ENCODE measurements at places on chromosomes 5 and 9.
A peak's percentile ranks its signal among the peaks of the same experiment; 100 is the strongest.

DNA sequence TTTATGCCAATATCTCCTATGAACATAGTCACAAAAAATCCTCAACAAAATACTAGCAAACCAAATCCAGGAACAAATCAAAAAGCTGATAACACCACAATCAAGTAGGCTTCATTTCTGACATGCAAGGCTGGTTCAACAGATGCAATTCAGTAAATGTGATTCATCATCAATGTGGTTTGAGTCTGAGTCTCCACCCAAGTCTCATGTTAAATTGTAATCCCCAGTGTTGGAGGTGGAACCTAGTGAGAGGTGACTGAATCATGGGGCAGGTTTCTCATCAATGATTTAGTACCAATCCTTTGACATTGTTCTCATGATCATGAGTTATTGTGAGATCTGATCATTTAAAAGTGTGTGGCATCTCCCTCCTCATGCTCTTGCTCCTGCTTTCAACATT lies 1072.7 kb downstream of the NR2F1-AS1 start:
- DNase-seq = no peak

DNA sequence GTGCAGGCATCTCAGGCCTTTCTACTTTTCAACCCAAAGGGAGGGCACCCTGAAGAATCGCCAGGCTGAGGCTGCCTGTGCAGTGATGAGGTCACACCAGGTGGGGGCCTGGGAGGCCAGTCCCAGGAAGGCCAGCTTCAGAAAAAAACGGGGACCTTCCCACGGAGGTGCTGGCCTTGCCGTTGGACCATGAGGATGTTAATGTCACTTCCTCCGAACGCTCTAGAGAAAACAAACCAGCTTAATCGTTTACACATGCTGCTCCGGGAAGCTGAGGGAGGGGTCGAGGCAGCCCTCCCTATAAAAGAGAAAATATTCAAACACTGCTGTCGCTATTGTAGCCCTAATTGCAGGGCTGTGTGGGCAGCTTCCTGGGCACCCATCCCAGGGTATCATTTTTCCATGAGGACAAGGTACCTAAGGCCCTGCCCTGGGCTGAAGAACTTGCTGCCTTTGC lies 27.0 kb downstream of the PTGES start:
- DNase-seq = no peak

DNA sequence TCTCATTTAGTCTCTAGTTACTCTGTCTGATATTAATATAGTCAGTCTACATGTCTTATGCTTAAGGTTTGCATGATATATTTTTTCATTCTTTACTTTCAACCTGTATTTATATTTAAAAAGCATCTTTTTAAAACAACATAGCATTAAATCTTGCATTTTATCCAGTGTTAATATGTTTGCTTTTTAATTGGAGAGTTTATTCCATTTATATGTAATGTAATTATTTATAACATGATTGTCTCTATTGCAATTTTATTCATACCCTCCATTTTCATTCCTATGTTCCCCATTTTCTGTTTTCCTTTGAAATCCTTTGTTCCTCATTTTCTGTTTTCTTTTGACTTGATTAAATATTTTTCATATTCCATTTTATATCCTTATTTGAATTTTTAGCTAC lies 13.3 kb downstream of the PCDHB15 start:
- DNase-seq = no peak

DNA sequence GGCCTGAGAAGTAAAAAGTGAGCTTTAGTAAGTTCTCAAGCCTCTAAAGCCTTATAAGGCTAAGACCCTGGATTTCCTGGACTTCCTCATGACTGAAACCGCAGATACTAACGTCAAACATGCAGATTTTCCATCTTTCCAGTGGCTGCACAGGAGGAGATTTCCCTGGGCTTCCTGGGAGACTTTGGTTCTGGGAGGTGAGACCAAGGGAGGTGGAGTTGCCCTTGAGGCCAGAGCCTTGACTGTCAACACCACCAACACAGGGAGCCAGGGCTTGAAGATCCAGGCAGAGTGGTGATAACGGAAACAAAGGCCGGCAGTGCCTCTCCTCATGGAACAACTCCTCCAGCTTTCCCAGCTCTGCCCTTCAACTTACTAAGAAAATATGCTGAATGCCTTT lies 144.7 kb upstream of the LRRTM2 start:
- no peak for DNase-seq

GRCh38 chr9:127131871-127132270 lies 9.4 kb upstream of the ANGPTL2 start:
- DNase-seq = peak; percentile 80

DNA sequence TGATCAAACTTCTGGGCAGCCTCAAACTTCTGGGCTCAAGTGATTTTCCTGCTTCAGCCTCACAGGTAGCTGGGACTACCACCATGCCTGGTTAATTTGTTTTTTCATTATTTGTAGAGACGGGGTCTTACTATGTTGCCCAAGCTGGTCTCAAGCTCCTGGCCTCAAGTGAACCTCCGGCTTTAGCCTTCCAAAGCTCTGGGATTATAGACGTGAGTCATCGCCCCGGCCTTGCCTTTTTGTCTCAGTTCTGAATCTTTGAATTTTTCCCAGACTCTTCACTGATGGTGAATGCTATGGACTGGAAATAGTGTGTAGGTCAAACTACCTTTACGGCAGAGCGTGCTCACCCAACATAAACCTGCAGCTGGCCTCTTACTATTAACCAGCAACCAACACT lies 32.3 kb upstream of the EGFLAM start:
- DNase-seq = no peak

- DNase-seq = peak; percentile 83
Measured at GRCh38 chr5:177378884-177379883, 5.0 kb upstream of the SLC34A1 start.

DNA sequence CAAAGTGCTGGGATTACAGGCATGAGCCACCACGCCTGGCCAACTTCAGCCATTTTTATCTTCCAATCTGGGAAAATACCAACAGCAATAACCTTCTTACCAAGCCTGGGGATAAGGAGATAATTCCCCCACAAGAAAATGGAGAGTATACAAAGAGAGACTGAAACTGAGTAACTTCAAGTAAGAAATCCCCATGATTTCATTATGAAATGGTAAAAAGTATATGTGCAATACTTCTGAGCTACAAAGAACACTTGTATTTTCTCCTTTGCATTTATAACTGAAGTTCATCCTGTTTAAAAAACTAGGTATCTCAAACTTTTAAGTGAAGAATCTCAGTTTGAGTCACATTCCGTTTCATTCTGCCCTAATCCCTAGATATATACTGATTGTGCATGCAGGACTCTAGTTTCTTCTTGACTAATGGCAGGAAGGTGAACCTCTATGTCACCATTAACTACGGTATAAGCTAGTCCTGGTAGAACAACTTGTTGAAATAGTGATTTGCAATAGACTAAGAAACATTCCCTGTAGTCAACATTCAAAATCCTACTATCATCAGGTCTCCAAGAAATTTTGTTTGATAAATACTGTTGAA lies 2071.4 kb downstream of the MAT2B start:
- no peak for DNase-seq

DNA sequence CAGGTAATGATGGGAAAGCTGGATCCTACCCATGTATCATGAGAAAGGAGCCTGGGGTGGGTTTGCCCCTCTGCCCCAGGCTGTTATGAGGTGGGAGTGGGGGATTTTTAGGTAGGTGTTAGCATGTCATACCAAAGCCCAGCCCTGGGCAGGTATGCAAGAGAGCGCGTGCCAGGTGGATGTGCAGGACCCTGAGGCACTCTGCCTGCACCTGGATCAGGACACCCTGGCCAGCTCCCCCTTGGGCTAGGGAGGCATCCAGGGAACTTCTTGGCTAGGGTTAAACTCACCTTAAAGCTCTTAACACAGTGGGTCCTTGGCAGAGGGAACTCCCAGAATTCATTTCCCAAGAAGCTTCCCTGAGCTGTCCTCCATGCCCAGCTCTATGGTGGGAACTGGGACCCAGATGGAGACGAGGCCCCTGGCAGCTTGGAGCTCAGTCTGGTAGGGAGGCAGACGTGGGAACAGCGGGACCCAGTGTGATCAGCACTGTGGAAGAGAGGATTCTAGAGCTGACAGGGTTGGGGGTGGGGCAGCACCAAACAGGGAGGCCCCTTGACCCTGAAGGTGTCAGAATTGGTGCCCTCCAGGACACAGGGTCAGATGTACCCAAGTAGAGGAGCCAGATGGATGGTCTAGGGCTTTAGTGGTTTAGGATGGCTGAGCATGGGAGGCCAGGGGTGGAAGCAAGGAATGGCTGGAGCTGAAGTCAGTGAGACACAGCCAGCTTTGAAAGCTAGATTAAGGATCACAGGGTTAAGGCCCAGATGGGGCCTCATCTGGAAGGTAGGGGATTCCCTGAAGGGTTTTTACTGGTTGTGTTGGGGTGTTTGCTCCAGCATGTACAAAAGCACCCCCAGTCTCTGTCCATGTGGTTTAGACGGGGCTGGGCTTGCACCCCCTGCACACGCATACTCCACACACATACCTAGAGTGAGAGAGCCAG lies 2.2 kb upstream of the PRR7 start:
- no peak for DNase-seq

- no peak for DNase-seq
Measured at GRCh38 chr5:177429248-177430040, 3.0 kb downstream of the GRK6 start.

DNA sequence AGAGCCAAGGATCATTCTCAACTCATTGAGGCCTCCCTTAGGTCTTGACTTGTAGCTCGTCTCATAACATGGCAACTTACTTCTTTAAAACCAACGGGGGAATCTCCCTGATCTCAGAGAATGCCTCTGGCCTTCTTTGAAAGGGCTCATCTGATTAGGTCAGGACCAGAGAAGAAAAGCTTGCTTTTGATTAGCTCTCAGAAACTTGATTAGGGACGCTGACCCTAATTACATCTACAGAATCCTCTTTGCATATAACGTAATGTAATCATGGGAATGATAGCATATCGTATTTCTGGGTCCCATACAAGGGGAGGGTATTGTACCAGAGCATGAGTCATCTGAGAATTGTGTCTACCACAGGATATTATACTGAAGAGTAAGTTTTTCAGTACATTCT lies 125.1 kb upstream of the SH3GL2 start:
- DNase-seq = no peak

DNA sequence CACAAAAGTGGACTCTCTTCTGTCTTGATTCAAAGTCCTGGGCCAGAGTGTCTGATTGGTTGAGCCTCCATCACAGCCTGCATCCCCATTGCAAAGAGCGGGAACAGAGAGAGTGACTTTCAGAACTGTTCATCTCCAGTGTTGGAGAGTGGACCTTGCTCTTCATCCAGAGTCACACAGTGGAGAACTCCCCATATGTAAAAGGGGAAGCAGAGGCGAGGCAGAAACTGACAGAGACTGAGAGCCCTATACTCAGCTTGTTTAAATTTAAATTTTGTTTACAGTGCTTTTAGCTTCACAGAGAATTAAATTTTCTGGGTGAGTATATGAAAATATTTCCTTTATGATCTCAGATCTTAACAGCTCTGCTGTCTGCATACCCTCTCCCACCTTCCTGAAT lies 70.0 kb upstream of the SSBP2 start:
- no peak for DNase-seq

DNA sequence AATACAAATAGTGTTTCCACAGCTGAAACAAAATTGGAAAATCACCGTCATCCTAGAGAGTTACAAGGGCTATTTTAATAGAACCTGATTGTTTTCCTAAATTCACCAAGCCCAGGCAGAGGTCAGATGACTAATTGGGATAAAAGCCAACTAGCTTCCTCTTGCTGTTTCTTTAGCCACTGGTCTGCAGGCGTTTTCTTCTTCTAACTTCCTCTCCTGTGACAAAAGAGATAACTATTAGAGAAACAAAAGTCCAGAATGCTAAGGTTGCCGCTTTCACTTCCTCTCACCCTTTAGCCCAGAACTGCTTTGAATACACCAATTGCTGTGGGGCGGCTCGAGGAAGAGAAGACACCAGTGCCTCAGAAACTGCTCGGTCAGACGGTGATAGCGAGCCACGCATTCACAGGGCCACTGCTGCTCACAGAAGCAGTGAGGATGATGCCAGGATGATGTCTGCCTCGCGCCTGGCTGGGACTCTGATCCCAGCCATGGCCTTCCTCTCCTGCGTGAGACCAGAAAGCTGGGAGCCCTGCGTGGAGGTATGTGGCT lies at the start of gene TLR4:
TSS of gene TLR4 (plus strand) at position 380 of the 552 bp plus-strand sequence. CDS start at position 450, 70 bp downstream.
- DNase-seq = no peak

GRCh38 chr9:87206064-87206661 lies 258.9 kb upstream of the GAS1 start:
- peak; percentile 27 for DNase-seq

- no peak for DNase-seq
Measured at GRCh38 chr9:1170918-1171317, 120.8 kb downstream of the DMRT2 start.

DNA sequence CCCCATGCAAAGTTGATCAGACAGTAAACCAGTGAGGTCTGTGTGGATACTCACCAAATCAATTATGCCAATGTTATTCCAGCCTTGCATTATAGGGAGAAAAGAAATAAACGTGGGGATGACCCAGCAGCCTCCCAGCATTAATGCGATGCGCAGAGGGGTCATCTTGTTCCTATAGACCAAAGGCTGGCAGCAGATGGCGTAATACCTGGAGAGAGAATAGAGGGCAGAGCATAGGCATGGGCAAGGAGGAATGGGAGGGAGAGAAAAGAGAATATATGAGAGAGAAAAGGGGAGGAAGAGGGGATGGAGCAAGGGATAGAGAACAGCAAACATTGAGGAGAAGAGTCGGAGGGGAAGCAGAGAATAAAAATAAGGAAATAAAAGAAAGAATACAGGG lies 131.2 kb downstream of the HTR4 start:
- no peak for DNase-seq

DNA sequence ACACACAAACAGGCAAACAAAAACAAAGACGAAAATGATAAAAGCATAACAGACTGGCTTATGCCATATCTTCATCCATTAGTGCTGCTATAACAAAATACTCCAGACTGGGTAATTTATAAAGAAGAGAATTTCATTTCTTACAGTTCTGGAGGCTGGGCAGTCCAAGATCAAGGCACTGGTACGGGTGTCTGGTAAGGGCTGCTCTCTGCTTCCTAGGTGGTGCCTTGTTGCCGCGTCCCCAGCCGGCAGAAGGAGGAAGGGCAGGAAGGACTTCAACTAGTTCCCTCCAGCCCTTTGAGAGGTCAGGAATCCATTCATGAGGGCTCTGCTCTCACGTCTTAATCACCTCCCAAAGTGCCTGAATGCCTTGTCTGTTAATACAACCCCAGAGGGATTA lies 122.6 kb downstream of the BOD1 start:
- no peak for DNase-seq

GRCh38 chr9:106648799-106649198 lies 214.2 kb upstream of the ZNF462 start:
- DNase-seq = peak; percentile 7

GRCh38 chr5:124843596-124843899 lies 97.1 kb upstream of the ZNF608 start:
- no peak for DNase-seq

GRCh38 chr9:134489621-134490408 lies 151.8 kb upstream of the COL5A1 start:
- no peak for DNase-seq

- no peak for DNase-seq
Measured at GRCh38 chr5:79873187-79873586, 117.9 kb downstream of the MTX3 start.

DNA sequence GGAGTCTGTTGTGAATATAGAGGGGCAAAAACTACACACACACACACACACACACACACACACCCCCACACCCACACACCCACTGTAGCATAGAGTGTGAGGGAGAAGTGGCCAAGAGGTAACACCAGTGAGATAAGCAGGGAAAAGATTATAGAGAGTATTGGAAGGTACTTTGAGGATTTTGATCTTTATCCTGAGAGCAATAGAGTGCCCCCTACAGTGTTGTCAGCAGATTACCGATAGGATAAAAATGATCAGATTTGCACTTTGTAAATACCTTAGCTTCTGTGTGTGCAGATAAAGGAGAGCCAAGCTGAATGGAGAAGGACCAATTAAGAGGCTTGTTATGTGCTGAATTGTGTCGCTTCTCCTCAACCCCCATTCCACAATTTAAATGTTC lies 32.3 kb downstream of the ERCC6L2 start:
- DNase-seq = no peak
